ENCODE measurements at places on chromosomes 7 and 10.

- peak; percentile 33 for DNase-seq
Observed at GRCh38 chr10:26556748-26557640, 118.9 kb downstream of the APBB1IP start.

GRCh38 chr7:114109721-114110120, 190.9 kb upstream of the PPP1R3A start:
- no peak for DNase-seq

GRCh38 chr10:48492201-48492600, 112.7 kb downstream of the ARHGAP22 start:
- DNase-seq: no peak

DNA sequence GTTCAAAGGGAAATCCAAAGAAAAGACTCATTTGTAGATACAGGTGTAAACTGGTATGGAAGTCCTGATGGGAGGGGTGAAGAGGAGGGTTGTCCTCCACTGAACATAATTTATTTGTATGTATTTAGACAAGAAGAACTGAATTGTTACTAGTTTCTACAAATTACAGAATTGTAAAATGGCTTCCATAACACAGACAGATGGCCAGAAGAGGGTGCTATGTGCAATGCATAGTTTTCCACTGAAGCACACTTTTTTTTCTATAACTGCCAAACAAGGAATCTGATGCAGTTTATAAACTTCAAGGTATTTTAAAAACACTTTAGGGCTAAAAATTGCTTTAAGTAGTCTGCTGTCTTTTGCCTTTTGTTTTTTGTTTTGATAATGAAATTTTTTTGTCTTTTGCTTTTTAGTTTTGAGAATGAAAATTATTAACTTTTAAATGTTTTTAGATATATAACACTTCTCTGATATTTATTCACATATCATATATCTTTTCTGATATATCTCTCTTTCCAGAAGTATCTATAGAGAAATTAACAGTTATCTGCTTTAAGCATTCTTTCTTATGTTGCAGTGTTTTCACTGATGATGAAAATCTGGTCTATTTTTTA, 58.5 kb downstream of the PHYHIPL start:
- no peak for DNase-seq

DNA sequence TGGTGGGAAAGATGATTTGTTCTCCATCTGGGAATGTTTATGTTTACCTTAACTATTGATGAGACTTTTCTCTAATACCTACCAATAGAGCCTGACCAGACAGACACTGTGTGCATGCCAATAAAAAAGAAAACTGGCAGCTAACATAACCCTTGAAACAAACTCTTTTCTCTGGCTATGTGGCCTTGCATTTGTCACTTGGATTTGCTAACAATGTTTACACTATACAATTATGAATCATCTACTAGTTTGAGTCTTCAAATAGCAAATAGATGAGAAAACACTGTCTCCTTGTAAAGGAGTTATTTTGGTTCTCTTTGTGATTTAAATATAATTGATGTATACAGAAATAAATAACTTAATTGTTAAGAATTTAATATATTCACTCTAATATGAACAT, 273.1 kb downstream of the SEMA3D start:
- no peak for DNase-seq

- DNase-seq: peak; percentile 75
Observed at GRCh38 chr10:93039721-93040120, 20.9 kb upstream of the CYP26C1 start.

DNA sequence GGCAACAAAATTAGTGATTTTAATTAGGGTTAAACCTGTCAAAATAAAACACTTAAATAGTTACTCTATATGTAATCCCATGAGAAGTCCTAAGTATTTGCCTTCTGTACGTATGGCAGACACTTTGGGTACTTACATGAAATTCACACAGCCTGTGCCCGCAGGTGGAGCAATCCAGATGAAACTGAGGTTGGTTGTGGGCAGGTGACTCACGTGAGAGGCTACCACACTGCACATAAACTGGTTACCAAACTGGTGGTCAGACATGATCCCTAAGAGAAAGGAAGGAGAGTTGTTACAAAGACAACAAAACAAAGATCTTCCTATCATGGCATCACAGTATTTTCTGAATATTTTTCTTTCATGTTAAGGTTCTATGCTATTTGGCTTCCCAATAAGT, 156.1 kb downstream of the RELN start:
- DNase-seq: no peak

GRCh38 chr7:126370038-126370668, 882.6 kb downstream of the GRM8 start:
- DNase-seq: no peak

DNA sequence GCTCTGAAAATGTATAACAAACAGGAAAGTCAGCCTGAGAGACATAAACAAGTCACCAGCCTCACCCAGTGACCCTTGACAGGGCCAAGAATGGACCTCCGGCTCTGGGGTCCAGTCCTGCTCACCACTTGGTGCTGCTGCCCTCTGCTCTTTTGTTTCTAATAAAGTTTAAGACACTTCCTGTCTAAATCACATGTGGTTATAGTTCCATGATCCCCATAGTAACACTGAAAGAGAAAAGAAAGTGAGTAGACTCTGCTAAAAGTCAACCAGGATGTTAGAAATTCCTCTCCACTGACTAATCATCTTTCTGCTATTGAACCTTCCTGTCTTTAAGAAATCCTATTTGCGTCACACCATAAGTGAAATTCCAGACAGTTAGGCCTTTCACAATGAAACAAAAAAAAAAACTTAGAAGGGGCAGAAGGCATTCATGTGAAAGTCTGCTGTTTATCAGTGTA, 179.2 kb upstream of the BET1 start:
- DNase-seq: peak; percentile 30

- no peak for DNase-seq
Observed at GRCh38 chr10:89392974-89393373, 551 bp downstream of the IFIT1 start.

GRCh38 chr10:5424751-5425150, 12.4 kb downstream of the NET1 start:
- no peak for DNase-seq

GRCh38 chr10:119724593-119725516, 995 bp upstream of the INPP5F start:
- DNase-seq: no peak

GRCh38 chr10:11302181-11302580, 284.5 kb downstream of the CELF2 start:
- DNase-seq: no peak

GRCh38 chr10:122102146-122102868, 113.3 kb downstream of the TACC2 start:
- DNase-seq: no peak

GRCh38 chr10:63887023-63887589, 365.9 kb downstream of the REEP3 start:
- no peak for DNase-seq

- DNase-seq: no peak
Observed at GRCh38 chr7:55224810-55225209, 140.3 kb upstream of the LANCL2 start.

GRCh38 chr7:122651451-122651850, 47.5 kb downstream of the RNF133 start:
- DNase-seq: no peak

DNA sequence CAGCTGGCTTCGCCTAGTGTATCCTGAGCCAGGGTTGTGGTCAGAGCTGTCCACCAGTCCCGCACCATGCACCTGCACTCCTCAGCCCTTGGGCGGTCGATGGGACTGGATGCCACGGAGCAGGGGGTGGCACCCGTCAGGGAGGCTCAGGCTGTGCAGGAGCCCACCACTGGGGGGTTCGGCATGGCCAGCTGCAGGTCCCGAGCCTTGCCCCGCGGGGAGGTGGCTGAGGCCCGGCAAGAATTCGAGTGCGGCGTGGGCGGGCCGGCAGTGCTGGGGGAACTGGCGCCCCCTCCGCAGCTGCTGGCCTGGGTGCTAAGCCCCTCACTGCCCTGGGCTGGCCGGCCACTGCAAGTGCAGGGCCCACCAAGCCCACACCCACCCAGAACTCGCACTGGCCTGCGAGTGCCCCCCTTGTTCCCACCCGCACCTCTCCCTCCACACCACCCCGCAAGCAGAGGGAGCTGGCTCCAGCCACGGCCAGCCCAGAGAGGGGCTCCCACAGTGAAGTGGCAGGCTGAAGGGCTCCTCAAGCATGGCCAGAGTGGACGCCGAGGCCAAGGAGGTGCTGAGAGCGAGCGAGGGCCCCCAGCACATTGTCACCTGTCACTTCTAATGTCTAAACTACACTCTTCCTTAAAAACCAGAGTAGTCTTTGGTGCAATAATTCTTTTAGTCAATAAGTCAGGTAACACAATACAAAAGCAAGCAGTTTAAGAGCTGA, 11.0 kb downstream of the FAM25A start:
- no peak for DNase-seq

DNA sequence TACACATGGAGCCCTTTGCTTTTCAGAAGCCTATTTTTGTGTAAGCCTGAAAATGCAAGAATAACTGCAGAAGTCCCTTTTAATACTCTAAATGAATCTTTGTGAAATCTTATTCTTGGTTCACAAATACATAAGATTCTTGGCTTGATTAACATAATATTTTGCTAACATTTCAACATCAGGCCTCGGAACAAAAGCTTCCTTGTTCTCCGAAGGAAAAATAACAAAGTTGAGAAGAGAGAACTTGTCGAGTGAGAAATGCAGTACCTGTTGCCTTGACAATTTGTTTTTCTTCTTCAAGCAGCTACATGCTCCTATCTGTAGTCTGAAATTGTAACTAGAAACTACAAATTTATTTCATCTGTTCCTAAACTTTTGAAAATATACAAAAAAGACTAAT, 8.5 kb downstream of the NT5C2 start:
- DNase-seq: no peak

DNA sequence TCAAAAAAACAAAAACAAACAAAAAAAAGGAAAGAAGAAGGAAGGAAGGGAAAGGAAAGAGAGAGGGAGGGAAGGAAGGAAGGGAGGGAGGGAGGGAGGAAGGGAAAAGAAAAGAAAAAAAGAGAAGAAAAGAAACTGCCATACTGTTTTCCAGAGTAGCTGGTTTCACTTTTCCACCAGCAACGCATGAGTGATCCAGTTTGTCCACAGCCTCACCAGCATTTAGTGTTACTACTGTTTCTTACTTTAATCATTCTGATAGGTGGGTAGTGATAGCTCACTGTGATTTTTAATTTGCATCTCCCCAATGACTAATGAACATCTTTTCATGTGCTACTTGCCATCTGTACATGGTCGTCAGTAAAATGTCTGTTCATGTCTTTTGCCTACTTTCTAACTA, 9.6 kb downstream of the GSTK1 start:
- DNase-seq: no peak

DNA sequence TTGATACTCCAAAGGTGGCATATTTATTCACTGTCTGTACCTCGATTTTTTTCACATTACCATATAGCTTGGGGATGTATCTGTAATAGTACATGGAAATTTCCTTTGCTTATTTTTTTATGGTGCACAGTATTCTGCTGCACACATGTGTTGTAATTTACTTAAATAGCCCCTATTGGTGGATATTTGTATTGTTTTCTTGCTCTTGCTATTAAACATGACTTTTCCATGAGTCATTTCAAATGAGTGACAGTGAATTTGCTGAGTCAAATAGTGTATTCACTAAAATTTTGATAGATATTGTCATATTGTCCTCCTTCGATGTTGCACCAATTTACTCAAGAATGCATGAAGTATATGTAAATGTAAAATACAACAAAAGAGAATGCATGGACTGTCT, 122.7 kb upstream of the STEAP4 start:
- DNase-seq: no peak

DNA sequence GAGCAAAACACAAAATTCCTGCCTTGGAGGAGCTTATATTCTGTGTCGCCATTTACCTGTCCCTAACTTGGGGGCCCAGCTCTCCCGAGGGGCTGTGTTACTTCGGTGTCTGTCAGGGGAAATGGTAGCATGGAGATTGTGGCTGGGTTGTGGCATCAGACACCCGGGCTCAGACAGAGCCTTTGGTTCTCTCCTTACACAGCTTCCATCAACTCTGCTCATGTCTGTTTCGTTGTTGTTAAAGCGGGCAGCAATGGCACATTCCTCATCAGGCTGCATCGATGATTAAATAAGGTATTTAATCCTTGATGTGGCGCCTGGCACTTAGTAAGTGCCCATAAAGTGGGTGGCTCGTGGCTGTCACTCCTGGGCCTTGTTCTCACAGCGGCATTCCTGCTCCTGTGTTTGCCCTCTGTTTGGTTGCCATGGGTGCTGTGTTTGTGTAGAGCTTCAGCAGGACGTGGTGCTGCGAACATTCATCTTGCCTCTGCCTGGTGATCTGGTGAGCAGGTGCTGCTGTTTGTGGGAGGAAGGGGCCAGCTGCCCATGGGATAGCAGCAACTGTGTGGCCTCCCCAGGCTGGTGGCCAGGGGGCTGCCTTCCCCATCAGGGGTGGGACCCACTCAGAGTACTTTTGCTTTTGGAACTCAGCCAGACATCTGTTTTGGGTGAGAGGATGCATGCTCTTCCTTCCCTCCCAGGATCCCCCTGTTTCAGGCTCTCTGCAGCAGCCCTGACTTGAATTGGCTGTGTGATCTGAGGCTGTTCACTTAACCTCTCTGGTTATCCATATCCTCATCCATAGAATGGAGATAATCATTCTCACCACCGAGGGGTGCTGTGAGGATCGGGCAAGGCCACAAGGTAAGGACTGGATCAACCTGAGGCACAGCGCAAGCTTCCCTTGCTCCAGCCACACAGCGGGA, 207.2 kb upstream of the SVIL start:
- no peak for DNase-seq

DNA sequence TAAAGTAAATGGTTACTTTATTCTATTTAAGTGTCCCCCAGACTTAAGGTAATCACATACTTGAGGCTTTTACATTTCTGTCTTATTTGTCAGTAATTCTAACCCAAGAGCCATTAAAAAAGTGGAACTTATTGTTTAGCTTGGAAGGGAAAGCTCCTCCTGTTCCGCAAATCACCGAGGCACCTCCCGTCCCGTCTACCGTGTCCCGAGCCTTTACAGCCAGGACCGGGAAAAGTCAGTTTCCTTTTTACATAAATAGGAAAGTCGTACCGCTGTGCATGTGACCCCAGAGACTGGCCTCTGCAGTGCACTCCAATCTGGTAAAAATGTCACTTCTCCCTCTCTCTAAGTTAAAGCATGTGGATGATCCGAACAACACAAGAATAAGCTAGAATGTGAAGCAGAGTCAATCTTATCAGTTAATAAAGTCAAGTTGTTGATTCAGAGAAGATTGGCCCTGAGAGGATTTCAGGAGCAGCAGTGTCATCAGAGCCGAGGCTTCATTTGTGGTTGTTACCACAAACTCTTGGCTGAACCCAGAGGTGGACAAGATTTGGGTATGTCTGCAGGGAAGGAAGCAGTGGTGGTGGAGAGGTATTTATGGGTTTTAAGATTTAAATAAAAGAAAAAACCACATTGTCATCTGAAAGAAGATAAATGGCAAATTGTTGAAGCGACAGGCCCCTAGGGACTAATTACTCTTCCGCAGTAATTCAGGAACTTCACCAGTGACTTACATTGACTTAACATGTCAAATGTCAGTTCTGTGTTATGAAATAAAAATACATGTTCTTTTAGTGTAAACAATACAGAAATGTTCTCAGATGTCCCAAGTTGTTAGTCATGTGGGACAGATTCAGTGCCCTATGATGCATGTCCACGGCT, 316.6 kb upstream of the ZNF32 start:
- no peak for DNase-seq

GRCh38 chr7:112076324-112076723, 129.9 kb downstream of the DOCK4 start:
- DNase-seq: no peak
